Fibroblast of skin of scalp (primary cell): ENCODE measurements at places on chromosomes 4 and X.
A peak's percentile ranks its signal among the peaks of the same experiment; 100 is the strongest.

GRCh38 chr4:165512424-165512823, 133.6 kb downstream of the CPE start:
- no peak for DNase-seq

- DNase-seq, result peak; percentile 67
Measured at GRCh38 chrX:68443155-68443868, 10.0 kb upstream of the OPHN1 start.

DNA sequence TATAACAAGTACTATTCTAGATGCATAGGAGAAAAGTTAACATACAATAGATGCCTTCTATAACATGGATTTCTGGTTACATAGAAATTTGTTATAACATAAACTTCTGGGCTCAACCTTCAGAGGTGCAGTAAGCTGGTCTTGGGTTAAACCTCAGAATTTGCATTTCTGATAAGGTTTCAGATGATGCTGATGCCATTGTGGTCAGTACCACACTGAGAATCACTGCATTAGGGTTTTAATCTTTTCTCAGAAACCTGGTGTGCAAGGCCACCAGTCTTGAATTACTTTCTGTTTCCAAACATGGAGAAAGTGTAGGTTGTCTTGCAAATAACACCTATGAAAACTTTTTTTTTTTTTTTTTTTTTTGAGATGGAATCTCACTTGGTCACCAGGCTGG, 146.2 kb downstream of the SPOCK3 start:
- no peak for DNase-seq

DNA sequence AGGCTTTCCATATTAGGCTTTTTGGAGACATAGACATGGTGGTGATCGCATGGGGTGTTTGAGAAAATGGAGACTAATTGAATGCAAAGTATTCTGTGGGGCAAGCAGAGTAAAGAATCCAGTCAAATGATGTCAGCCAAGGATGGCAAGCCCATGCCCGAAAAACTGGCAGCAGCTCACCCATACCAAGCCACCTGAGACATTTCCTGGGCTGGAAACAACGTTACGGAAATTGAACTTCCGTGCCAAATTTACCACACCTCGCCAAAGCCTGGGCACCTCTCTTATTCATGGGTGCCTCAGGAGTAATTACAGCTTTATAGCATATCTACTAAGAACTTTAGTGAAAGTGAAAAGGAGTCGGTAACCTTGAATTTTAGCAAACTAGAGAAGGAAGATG, 166.4 kb downstream of the CBR4 start:
- no peak for DNase-seq

DNA sequence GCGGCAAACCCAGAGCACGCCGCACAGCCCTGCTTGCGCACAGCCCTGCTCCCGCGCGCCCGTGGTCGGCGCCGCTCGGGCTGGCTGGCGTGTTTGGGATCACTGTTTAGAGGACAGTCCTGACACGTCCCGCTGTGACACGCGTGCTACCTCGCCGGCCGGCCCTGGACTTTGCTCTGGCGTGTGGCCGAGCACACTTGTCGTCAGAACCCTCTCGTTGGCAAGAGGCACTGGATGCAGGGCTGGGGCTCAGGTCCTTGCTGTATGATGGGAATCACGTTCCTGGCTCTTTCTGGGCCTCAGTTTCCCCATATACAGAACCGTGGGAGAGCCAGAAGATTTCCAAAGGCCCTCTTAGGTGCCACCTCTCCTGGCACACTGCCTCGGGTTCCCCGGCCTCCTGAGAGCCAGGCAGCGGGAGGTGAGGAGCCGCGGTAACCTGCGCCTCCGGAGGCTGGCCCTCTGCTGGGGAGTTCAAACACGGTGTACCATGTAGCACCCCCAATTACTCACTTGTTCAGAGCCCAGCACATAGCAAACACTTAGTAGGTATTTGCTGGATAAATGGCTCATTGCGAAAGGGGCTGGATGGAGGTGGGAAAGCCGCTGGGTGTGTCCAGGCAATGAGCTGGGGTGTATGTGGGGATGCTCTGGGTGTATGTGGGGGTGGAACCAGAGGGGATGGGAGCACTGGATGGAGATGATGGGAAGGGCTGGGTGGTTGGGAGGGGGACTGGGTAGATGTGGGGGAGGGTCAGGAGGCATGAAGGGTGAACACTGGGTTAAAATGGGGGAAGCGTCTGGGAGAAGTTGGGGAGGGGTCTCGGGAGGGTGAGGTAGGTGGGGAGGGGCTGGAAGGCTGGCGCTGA, 76.6 kb downstream of the HTRA3 start:
- no peak for DNase-seq

GRCh38 chr4:28744066-28744465, 1883.4 kb downstream of the STIM2 start:
- DNase-seq, result no peak

DNA sequence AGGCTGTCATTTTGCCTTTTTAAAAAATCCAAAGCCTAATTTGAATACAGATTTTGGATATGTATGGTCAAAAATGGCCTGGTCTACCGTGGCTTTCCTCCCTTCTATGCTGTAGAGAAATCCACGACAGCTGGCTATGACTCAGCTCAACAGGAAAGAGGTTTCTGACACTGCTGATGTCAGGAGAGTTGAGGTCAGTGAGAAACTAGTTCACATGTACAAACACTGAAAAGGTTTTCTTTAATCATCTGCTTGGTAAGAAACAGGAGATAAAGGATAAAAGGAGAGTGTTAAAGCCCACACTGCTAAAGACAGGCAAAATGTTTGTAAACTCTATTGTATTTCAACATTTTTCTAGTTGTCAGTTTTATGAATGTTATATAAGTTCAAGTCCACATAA, 113.9 kb downstream of the NYX start:
- peak; percentile 73 for DNase-seq

DNA sequence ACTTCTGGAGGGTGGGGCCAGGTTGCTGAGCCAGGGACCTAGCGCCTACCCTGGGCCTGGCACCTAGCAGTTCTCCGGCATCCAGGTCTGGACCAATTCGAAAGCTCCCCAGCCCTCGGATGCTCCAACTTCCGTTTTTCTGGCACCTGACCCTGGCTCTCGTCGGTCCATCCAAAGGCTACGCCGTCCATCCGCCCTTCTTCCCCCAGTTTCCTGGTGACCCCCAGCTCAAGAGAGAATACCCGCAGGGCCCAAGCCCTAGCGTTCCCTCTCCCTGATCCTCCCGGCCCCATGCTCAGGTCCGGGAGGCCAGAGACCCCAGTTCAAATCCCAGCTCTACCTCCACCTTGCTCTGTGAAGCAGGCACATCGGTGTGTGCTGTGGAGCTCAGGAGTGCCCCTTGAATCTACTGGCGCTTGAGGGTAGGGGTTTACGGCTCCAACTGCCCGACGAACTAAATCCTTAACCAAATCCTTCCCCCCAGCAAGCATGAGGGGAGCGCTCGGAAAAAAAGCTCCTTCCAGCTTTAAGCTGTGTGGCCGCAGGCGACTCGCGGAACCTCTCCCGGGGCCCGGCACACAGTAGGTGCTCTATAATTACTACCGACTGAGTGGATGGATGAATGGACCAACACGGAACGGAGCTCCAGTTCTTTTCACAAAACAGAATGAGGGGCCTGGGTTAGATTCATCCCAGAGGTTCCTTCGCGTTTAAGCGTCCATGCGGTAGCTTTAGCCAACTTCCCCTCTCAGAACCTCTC, 1.1 kb downstream of the CRMP1 start:
- DNase-seq, result no peak

- DNase-seq, result no peak
Measured at GRCh38 chr4:114976901-114977300, 136.5 kb downstream of the NDST4 start.

DNA sequence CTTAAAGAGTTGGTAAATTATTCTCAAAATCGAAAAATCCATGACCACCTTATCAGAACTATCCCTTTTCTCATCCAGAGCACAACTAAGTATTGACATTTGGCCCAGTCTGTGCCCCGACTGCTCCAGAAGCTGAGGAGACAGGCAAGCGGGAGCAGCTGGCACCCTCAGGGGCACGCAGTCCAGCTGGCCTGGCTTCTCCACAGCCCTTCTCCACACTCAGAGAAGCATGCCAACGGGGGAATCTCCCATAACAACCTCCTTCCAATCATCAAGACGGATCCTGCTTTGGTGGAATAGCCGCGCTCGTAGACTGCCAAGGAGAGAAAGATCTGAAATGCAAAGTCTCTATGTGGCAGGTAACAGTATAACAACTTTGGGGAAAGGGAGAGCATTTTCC, 85.4 kb downstream of the AFAP1 start:
- no peak for DNase-seq

GRCh38 chrX:12894074-12895030, 12.1 kb upstream of the TLR8 start:
- DNase-seq, result peak; percentile 22

- no peak for DNase-seq
Measured at GRCh38 chrX:38970845-38971244, 169.6 kb downstream of the MID1IP1 start.

GRCh38 chrX:85303544-85303943, 59.8 kb downstream of the ZNF711 start:
- no peak for DNase-seq

GRCh38 chr4:15765391-15765790, 12.7 kb upstream of the CD38 start:
- no peak for DNase-seq

- DNase-seq, result no peak
Measured at GRCh38 chr4:153292897-153293741, 51.4 kb upstream of the MND1 start.
